ENCODE measurements at places on chromosomes 13 and 19.
A peak's percentile ranks its signal among the peaks of the same experiment; 100 is the strongest.

GRCh38 chr19:8242211-8242821 is 33.1 kb downstream of the CERS4 start:
- DNase-seq: no peak

GRCh38 chr13:89375839-89376238 is 1704.7 kb downstream of the SLITRK5 start:
- DNase-seq: no peak

DNA sequence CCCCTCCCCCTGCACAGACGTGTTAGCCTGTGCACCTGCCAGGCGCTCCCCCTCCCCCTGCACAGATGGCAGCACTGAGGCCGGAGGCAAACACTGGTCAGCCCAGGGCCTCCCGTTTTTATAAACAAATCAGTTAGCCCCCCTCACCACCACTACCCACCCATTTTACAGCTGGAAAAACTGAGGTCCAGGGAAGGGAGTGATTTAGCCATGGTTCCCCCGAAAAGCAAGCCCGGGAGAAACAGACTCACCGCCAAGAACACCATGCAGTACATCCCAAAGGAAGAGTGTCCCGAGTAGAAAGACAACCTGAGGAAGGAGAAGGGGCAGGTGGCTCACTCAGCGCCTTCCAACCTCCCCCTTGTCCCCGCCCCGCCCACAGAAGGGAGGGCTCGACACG is 8.7 kb downstream of the PLPP2 start:
- DNase-seq: no peak

- no peak for DNase-seq
Observed at GRCh38 chr13:98396071-98396710, 180.7 kb downstream of the STK24 start.

- no peak for DNase-seq
Observed at GRCh38 chr13:24341439-24341838, 32.1 kb downstream of the C1QTNF9 start.

- no peak for DNase-seq
Observed at GRCh38 chr19:5339950-5340636, 519 bp downstream of the PTPRS start.

GRCh38 chr13:109301726-109302125 is 484.7 kb downstream of the IRS2 start:
- DNase-seq: no peak

- DNase-seq: no peak
Observed at GRCh38 chr19:1457031-1457739, 7.3 kb downstream of the APC2 start.

DNA sequence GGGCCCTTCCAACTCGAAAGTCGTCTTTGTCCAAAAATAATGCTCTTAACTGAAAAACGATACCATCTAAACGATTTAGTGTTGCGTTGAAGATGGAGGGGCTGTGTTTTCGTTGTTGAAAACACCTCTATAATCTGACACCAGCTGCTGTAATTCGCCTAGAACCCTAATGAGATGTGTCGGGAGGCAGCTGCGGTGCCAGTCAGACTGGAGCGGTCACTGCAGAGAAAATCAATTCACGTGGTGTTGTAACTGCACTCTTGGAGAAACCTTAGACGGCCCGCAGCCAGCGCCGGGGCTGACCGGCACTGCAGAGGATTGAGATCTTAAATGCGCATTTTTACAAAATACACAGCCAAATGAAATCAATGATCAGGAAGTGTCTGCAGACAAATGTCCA is 339.1 kb downstream of the ZNF536 start:
- DNase-seq: no peak

DNA sequence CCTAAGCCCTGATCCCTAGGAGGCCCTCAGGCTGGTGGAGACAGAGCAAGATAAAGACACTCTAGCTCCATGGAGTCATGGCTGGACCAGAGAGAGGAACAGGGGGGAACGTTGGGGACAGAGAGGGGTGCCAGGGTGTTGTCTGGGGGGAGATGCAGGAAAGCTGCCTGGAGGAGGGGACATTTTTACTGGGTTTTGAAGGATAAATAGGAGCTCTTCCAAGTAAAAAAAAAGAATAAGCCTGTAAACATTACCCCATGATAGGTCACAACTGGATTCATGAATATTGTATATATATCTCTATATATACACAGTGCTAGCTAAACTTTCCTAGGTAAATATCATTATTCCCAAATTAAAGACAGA is 714 bp downstream of the HSH2D start:
- DNase-seq: no peak

- DNase-seq: no peak
Observed at GRCh38 chr13:60267498-60268202, 103.9 kb upstream of the DIAPH3 start.

DNA sequence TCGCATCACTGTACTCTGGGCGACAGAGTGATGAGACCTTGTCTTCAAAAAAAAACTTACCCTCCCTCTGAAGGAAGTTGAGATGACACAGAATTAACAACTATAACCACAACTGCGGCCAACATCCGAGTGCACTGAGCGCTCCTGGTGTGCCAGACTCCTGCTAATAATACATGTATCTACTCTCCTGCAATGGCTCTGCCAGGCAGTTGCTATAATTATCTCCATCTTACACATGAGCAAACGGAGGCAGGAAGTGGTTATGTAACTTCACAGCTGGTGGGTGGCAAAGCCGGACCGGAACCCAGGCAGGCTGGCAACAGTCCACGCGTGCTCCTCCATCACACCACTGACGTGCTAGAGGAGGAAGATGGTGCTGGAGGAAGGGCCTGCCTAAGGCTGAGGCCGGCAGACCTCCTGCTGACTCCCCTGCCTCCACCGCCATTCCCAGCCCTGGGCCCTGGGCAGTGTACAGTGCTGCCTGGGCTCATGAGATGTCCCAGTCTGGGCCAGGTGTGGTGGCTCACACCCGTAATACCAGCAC is 12.6 kb downstream of the XRCC1 start:
- peak; percentile 64 for DNase-seq

DNA sequence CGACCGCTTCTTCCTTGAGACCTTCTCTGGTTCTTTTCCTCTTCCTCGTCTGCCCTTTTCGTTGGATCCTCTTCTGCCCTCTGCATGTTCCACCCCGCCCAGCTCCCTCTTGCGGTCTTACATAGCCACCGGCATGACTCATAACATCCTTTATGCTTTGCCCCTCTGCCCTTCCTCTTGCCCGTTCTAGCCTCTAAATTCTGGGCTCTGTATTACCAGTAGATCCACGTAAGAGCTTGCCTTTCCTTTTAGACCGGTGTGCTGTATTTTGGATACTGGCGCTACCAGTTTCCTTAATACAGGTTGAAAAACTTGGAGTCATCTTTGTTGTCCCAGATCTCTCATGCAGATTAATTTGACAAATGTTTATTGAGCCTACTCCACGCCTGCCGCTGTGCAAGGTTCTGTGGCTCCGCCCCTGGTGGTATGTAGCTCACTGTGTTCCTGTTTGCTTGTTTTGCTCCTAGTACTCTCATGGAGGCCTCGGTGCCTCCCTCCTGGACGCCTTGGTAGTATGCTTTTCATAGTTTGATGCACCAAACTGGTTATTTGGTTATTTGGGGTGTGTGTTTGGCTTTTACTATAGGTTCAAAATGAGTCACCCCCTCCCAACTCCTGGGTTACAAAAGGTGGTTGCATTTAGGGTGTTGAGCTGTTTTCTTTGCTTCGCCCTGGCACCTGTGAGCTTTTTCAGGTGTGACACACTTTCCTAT is 1.7 kb downstream of the GTF3A start:
- peak; percentile 53 for DNase-seq

- DNase-seq: no peak
Observed at GRCh38 chr13:64332048-64332447, 2898.1 kb downstream of the PCDH9 start.

DNA sequence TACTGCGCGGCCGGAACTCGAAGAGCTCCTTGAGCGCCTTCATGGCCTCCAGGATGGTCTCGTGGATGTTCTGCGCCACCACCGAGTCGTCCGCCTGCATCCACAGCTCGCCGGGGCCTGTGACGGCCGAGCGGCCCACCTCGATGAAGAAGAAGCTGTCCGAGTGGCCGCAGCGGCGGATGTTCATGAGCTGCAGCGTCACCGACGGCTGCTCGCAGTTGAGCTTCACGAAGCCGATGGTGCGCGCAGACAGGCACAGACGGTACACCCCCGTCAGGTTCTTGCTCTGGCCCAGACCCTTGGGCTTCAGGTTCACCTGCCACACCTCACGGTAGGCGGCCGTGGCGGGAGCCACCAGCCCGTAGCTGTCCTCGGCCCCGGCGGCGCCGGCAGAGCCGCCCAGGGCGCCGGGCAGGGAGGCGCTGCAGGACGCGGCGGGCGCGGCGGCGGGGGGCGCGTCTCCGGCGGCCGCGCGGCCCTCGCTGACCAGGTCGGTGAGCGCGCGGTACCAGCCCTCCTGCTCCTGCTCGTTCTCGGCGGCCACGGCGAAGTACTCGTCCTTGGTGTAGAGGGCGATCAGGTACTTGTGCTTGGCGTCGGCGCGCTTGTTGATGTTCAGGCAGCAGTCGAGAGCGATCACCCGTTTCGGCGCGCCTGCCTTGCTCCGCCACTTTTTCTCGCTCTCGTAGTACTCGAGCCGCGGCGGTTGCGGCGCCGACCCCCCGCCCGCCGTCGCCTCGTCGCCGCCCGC is 1.1 kb downstream of the IRS2 start:
- no peak for DNase-seq

- DNase-seq: no peak
Observed at GRCh38 chr19:795073-795611, 2.1 kb upstream of the PTBP1 start.

DNA sequence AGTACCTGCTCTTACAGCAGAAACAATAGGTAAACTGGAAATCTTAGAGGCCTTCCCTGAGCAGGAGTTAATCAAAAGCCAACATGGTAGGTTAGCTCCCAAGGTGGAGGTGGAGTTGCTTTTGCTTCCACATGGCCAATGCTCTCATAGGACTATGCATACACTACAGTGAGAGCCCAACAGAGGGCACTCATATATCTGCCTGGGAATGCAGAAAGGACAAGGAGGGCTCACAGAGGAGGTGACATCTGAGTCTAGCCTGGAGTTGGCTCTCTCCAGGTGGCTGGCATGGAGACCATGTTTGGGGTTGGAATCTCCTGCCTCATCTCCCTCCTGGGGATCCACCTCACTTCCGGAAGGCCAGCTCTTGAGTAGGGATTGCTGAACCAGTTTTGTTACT is 34.6 kb downstream of the ATP8A2 start:
- DNase-seq: no peak

DNA sequence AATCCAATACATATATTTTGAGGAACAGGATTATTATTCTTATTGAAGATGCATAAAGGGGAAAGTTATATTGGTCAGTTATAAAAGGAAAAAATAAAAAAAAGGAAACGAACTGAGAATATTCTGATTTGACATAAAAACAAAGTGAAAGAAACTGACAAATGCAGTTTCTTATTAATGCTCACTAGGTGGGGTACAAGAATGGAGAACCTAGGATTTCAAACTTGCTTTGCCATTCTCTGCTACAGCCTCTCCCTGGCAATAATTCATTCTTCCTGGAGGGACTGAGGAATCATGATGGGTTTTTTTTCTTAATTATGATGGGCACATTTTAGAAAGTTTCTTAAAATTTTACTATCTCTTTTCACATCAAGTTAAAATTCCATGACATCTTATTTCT is 154.9 kb downstream of the PCDH9 start:
- DNase-seq: no peak

DNA sequence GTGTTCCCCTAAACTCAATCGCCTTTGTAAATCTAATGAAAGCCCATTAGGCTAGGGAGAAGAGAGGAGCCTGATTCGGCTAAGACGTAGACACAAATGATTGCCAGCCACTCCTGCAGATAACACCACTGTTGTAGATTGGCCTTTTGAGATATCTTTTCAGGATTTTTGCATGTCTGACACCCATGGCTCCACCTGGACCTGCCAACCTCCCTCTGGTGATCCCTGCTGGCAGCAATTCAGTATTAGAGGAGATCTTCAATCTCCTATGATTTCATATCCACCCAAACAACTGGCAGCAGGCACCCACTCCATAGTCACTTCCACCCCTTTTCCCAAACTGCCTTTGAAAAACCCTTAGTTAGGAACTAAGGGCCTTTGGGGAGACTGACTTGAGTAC is 191.9 kb upstream of the UBL3 start:
- DNase-seq: no peak

GRCh38 chr13:40439928-40440327 is 226.5 kb downstream of the FOXO1 start:
- DNase-seq: no peak

DNA sequence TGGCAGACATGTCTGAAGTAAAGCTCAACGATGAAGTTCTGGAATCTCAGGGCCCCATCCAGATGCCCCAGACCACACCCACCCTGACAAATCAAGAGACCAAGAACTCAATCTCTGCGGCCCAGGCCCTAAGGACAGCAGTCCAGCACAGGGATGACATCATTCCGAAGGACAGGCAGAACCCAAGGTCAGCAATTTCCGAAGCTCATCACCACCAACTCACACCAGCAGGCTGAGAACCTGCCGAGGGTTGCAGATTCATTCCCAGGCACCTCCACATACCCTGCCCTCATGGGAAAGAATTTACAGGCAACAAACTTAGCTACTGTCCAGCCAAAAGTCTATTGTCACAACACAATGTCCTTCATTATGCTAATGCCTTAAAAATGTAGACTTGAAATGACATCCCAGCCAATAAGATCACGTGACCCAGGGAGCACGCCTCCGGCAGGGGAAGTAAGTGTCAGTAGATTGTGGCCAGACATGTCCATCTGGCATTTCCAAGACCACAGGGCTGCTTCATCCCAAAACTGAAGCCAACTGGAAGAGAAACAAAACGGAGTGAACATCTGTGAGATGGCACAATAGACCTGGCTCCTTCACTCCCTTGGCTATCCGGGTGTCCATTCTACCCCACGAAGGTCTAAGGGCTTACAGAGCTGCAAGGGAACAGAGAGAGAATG is 98.8 kb downstream of the CRYL1 start:
- DNase-seq: no peak

- no peak for DNase-seq
Observed at GRCh38 chr19:38583219-38583984, 34.4 kb downstream of the MAP4K1 start.

GRCh38 chr13:113836768-113837559 is 26.9 kb downstream of the GAS6 start:
- DNase-seq: peak; percentile 68

GRCh38 chr19:15288146-15288963 is 44.0 kb downstream of the BRD4 start:
- DNase-seq: no peak
